ENCODE measurements at places on chromosomes 3 and 15. TPM values are rescaled to one million over a fixed set of nuclear protein-coding genes. Genes with fewer than 3 reads are reported as not detected.

Gene GOLGA8M
- total RNA-seq: 0.75 TPM

Gene PRR23E
- not detected for total RNA-seq

Gene NEK10
- 0.19 TPM for total RNA-seq

Gene ABHD5
- total RNA-seq: 8.6 TPM

Gene GOLGA8N
- 2.4 TPM for total RNA-seq

Gene KCNMB2
- total RNA-seq: not detected

GRCh38 chr15:47975427-47975826, 145.4 kb upstream of the SLC24A5 start:
- no peak overlapping the region for H3K27ac ChIP-seq
- H3K36me3 ChIP-seq: no peaks in the 10 kb centered on the region
- H3K4me3 ChIP-seq: no peak overlapping the region
- DNase-seq: no peak
- peaks cover 7% of the 10 kb centered on the region for H3K27me3 ChIP-seq
- no peaks in the 10 kb centered on the region for H3K4me1 ChIP-seq

- no peak overlapping the region for H3K27ac ChIP-seq
- peaks cover 3% of the 10 kb centered on the region for H3K27me3 ChIP-seq
- no peaks in the 10 kb centered on the region for H3K36me3 ChIP-seq
- no peak overlapping the region for H3K4me3 ChIP-seq
- H3K4me1 ChIP-seq: no peaks in the 10 kb centered on the region
Measured at GRCh38 chr3:140268610-140269009, 333.6 kb downstream of the CLSTN2 start.

DNA sequence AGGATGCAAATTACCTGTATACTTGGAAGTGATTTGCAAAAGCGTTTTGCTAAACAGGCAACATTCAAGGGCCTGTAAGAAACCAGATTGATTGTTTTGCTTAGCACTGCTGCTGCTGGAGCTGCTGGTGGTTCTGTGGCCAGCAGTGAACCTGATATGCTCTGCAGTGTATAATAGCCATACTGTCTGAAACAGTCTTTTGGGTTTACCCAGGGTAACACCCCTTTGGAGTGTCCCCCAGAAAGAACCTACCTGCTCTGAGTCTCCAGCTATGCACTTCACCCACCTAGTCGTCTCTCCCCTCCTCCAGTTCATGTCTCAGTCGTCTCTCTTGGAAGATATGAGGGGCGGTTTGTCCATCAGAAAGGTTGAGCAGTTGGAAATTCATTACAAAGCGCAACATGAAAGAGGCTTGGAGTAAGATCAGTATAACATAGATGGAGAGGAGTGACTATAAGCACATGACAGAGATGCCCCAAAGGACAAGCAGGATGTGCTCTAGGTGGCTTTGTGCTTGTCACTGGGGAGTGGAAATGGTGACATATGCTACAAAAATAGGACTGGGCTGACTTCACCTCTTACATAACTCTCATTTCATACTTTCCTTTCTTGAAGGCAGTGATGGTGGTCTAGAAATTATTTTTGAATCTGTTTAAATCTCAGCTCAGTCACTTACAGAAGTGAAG, 3.8 kb downstream of the MKRN2 start:
- peak overlapping the region; percentile 21 for H3K4me3 ChIP-seq
- DNase-seq: peak; percentile 50
- H3K4me1 ChIP-seq: peaks cover 65% of the 10 kb centered on the region
- H3K27me3 ChIP-seq: peaks cover 3% of the 10 kb centered on the region

Data from activated CD4-positive, alpha-beta T cell treated with anti-CD3 and anti-CD28 coated beads for 36 hours (primary cell).